ENCODE measurements at places on chromosomes 5 and 9.

- no peak for DNase-seq
Observed at GRCh38 chr9:15400281-15400941, 22.3 kb upstream of the SNAPC3 start.

DNA sequence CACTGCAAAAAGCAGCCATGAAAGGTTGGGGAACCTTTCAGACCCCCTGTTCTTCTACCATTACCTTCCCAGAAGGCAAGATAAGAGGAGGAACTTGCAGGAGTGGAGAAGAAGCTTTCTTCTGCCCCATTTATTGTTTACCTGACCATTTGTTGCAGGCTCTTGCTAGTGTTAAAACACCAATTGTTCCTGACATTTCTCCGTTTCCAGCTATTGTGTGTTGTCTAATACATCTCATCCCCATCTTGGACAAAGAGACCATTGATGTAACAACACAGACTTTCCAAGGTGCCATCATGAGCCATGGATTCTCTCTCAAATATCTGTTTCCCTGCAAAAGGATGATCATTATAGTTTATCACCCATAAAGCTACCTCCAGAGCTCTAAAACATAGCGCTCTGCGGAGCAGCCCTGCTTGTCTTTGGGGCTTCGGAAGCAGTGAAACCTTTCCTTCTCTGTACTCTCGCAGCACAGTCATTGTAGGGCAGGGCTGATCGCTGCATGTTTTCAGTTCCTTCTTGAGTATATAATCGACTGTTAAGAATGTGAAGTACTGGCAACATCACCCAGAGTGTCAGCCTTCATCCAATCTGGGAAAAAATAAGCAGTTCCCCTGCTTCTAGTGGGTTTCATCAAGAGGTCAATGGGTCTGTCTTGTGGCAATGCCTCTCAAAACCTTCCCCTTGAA lies 680.0 kb downstream of the SEMA5A start:
- no peak for DNase-seq

DNA sequence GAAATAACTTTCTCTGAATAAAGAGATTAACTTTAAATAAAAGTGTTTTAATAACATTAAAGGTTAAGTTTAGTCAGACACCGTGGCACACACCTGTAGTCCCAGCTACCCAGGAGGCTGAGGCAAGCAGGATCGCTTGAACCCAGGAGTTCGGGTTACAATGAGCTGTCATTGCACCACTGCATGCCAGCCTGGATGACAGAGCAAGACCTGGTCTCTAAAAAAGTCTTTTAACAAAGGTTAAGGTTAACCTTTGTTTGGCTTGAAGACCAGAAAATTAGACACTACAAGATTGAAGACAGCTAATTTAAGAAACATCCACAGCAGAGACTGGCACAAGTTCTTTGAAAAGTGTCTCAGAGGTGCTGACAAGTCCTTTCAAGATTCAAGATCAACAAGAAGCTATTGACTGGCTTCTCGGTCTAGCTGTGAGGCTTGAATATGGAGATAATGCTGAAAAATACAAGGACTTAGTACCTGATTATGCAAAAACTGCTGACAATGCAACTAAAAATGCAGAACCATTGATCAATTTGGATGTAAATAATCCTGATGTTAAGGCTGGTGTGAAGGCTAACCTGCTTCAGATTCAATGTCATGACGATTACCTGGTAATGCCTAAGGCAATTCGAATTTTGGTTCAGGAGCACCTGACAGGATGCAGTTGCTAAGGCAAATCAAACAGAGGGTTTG lies 48.8 kb downstream of the FAM81B start:
- DNase-seq, result no peak

DNA sequence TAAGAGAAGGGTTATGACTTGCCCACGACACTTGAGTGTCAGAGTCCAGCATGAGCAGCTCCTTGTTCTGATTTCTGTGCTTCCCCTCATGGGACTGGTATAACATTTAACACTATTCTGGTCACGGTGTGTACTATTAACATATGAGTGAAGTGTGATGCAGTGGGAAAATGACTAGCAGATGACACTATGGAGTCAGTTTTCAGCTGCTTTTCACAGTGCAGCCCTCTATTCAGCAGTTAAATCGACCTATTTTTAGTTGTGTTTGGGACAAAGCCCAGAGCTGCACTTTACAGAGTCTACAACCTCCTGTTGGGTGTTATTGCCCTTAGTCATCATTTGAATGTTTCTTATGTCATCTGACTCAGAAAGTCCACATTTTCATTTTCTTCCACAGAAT lies 59.1 kb downstream of the CHSY3 start:
- DNase-seq, result no peak

DNA sequence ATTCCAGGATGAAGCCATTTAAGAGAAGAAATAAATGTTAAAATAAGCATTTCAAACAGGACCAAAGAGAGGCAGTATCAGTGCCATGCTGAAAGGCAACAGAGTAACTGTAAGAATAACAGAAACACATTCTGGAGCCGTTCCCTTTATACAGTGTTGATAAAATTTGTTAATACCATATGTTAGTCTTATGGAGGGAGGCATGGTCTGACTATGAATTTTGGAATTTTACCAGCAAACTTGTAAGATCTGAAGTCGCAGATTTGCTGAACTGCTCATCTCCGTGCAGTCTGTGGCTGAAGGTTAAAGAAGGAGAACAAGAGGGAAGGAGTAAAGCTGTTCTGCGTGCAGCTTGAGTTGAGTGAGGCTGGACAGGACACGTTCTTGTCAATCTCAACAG lies 508.4 kb downstream of the NFIB start:
- DNase-seq, result no peak

DNA sequence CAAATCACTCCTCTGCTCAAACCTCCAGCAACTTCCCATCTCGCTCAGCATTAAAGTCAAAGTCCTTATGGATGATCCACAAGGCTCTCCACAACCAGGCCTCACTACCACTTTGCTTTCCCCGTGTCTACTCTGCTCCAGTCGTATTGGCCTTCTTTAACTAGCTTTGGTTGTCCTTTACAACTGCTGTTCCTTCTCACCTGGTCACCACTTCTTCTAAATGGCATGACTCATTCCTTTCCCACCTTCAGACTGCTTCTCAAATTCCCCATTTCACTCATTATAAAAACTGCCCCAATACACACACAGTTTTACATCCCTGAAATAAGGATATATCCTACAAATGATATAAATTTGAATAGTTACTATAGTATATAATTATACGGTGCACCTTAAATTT lies 30.4 kb downstream of the CERT1 start:
- no peak for DNase-seq

GRCh38 chr5:144464306-144464705 lies 293.6 kb downstream of the KCTD16 start:
- DNase-seq, result no peak

All from NCI-H1694 (cell line).